CD4-positive, alpha-beta T cell (primary cell): ENCODE measurements at places on chromosomes 5 and 9. TPM values are rescaled to one million over a fixed set of nuclear protein-coding genes. Genes with fewer than 3 reads are reported as not detected.

GRCh38 chr9:115262952-115263351, 145.0 kb upstream of the TNC start:
- no peak for DNase-seq
- no peaks in the 10 kb centered on the region for H3K36me3 ChIP-seq
- no peaks in the 10 kb centered on the region for H3K4me1 ChIP-seq
- H3K4me3 ChIP-seq: no peak overlapping the region

Gene SLC6A3
- 0.08 TPM for total RNA-seq

Gene C5orf24
- total RNA-seq: 36.5 TPM

Gene ST8SIA4
- 19.5 TPM for total RNA-seq
